ENCODE measurements at places on chromosomes 6 and 20.

DNA sequence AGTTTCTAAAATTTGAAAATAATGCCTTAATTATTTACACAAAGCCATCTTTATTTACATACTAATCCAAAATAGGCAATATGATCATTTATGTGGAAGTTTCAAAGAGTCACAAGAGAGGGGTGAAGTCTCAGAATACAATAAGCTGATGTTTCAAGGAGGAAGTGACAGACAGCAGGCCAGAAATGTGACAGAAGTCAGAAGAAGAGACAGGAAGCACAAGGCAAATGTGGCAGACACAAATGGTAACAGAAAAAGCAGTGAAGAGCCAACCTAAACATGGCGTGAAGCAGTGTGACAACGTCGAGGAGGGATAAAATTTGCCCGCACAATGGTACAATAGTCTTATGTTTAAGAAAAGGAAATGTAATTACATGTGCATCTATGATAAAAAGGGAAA, 59.8 kb downstream of the SHPRH start:
- no peaks in the 10 kb centered on the region for H3K4me1 ChIP-seq
- no peak overlapping the region for H3K27ac ChIP-seq
- H3K27me3 ChIP-seq: no peaks in the 10 kb centered on the region

DNA sequence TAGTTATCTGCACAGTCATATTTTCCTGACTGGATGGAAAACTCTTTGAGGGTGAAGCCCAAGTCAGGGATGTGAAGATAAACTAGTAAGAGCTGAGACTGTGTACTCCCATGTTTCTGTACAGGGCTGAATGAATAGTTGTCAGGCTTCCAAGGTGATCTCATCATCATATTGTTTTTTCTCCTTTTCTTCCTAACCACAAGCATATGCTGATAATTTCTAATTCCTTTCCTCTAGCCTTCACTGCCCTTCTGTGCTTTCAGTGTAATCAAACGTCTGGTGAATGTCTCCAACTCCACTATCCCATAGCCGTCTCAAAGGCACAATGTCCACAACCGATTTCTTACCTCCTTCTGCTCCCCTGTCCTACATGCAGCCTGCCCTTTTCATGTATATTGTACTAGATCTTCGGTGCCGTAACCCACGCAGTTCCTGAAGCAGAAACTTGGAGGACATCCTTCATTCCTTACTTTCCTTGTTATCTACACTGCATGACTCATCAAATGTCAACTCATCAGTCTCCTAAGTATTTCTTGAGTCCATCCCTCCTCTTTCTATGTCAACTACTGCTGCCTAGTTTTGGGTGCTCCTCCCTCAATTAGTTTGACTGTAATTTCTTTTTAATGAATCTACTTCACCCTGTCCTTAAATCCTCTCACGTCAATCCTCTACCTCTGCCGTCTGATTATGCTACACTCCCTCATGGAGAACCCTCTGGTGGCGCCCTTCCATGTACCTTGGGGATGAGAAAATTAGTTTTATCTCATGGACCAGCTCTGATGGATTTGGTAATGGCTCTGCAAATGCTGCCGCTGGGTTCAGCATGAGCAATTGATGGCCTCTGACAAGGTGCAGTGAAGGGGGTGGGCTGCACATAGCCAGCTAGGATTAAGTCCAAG, 21.9 kb downstream of the NCOA7 start:
- H3K4me3 ChIP-seq: peak overlapping the region; percentile 10
- no peaks in the 10 kb centered on the region for H3K27me3 ChIP-seq
- no peak overlapping the region for H3K27ac ChIP-seq

DNA sequence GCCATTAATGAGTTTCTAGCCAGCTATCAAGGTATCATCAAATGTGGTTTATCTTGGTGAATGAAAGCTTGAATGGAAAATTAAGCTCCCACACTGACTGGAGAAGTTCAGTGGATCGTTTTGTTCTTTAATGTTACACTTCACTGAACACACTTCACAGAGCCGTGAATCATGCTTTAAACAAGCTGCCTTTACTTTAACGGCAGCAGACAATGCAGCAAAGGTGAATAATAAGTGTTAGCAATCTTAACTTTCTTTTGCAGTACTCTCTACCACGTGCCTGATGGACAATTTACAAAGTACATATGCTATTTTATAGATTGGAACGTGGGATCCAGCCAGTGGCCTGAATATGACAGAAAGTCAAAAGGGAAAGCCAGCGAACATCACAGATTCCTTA, 424.5 kb downstream of the GRIK2 start:
- H3K27me3 ChIP-seq: no peaks in the 10 kb centered on the region
- H3K4me1 ChIP-seq: no peaks in the 10 kb centered on the region
- H3K36me3 ChIP-seq: no peaks in the 10 kb centered on the region
- no peak overlapping the region for H3K4me3 ChIP-seq

GRCh38 chr20:41783423-41784208, 165.4 kb upstream of the CHD6 start:
- H3K4me1 ChIP-seq: no peaks in the 10 kb centered on the region
- no peak for DNase-seq
- H3K27ac ChIP-seq: no peak overlapping the region
- no peak overlapping the region for H3K4me3 ChIP-seq

- no peak overlapping the region for H3K27ac ChIP-seq
- no peaks in the 10 kb centered on the region for H3K4me1 ChIP-seq
- no peak overlapping the region for H3K4me3 ChIP-seq
Observed at GRCh38 chr20:56809668-56810067, 180.6 kb downstream of the TFAP2C start.

- DNase-seq: no peak
- H3K27me3 ChIP-seq: no peaks in the 10 kb centered on the region
- H3K4me3 ChIP-seq: no peak overlapping the region
- no peak overlapping the region for H3K27ac ChIP-seq
Observed at GRCh38 chr6:125872259-125872921, 81.6 kb downstream of the NCOA7 start.

- H3K27ac ChIP-seq: no peak overlapping the region
- no peaks in the 10 kb centered on the region for H3K27me3 ChIP-seq
- no peak for DNase-seq
Observed at GRCh38 chr6:49401063-49401462, 62.0 kb downstream of the MMUT start.

GRCh38 chr6:170279977-170280688, 10.7 kb downstream of the DLL1 start:
- peaks cover 2% of the 10 kb centered on the region for H3K36me3 ChIP-seq
- no peaks in the 10 kb centered on the region for H3K4me1 ChIP-seq
- no peaks in the 10 kb centered on the region for H3K27me3 ChIP-seq
- no peak for DNase-seq
- peak overlapping the region; percentile 57 for H3K4me3 ChIP-seq
- H3K27ac ChIP-seq: no peak overlapping the region

DNA sequence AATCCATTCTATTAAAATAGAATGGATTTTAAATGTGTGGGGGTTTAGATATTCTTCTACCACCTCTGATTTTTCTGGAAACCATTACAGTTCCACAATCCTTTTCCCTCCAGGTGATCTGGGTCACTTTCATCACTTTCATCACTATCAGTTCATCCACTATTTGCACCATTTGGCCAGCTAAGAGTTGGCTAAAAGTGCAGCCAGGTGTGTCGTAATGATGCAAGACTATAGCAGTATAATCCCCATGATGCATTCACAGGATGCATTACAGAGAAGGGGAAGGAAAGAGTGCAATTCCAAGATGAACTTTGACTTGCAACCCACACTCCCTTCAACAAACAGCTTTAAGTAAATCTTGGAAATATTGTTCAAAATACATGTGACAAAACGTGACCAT, 4.9 kb downstream of the FUCA2 start:
- H3K27ac ChIP-seq: no peak overlapping the region
- no peak overlapping the region for H3K4me3 ChIP-seq
- DNase-seq: no peak
- peaks cover 12% of the 10 kb centered on the region for H3K4me1 ChIP-seq

DNA sequence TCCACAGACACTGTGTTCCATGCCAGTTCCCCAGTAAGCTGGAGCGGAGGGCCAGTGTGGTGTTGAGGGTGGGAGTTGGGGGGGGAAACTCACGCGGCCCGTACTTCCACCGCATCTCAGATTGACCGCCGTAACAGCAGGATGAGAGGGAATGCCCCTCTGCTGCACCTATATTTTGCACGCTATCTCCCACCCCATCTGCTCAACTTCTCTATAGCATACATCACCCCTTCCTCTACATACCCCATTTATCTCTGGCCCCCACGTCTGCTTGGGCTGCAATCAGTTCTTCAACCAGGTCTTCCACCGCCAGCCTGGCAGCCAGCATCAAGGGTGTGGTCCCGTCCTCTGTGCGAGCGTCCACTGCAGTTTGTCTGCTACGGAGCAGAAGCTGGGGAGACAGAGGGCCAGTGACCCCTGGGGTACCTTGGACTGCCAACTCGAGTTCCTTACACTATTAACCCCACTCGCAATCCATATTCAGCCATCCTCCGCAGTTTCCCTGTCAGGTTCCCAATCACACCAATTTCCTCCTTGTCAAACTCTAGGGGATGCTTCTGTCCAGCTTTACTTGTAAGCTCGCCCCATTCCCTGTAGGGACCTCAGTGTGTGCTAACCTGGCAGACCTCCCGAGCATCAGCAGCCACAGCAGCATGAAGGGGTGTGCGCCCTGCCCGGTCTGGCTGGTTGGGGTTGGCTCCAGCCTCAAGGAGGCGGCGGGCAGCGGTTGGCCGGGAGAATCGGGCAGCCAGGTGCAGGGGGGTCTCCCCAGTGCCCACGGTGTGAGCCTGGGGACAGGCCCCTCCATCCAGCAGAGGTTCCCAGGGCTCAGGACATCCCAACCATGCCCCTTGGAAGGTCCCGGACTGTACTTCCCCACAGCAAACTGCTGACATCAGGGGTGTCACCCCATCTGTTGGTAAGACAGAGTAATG, 4.5 kb upstream of the GPSM3 start:
- no peak for DNase-seq
- no peaks in the 10 kb centered on the region for H3K27me3 ChIP-seq
- peak overlapping the region; percentile 98 for H3K27ac ChIP-seq
- H3K36me3 ChIP-seq: no peaks in the 10 kb centered on the region
- H3K4me3 ChIP-seq: peak overlapping the region; percentile 96

DNA sequence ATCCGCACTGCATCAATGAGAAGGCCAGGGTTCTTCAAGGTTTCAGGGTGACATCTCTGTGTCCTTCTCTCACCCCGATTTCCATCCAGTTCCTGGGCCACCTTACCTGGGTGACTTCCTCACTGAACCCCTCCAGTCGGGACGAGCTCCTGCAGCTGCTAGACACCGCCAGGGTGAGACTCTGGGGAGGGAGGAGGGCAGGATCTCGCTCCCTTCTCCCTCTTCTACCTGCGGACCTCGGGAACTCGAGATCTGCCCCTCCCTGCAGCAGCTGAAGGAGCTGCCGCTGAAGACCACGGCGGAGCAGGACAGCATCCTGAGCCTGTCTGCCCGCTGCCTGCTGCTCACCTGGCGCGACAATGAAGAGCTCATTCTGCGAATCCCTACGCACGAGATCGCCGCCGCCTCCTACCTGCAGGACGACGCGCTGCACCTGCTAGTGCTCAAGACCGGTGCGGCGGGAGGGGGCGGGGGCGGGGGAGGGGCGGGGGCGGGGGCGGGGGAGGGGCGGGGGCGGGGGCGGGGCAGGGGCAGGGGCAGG, 7.5 kb downstream of the CCM2L start:
- peaks cover 3% of the 10 kb centered on the region for H3K27me3 ChIP-seq
- H3K4me1 ChIP-seq: peaks cover 6% of the 10 kb centered on the region
- no peak overlapping the region for H3K27ac ChIP-seq

DNA sequence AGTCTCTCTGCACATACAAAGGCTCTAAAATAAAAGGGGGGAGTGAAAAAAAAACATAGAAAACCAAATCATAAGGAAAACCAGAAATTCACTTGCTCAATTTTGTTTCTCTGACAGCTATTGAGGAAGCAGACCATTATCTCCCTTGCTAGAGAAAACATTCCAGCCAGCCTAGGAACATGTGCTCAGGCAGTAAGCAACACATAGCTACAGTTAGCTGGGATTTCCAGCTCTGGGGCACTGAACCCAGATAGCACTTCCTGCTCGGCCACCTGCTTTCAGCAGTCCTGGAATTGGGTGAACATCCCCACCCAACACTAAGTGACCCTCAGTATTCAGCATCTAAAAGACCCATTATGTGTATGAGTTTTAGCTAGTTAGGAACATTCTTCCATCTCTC, 61.3 kb downstream of the TNFRSF21 start:
- no peaks in the 10 kb centered on the region for H3K4me1 ChIP-seq
- no peak overlapping the region for H3K4me3 ChIP-seq
- no peak overlapping the region for H3K27ac ChIP-seq
- no peak for DNase-seq
- no peaks in the 10 kb centered on the region for H3K27me3 ChIP-seq

DNA sequence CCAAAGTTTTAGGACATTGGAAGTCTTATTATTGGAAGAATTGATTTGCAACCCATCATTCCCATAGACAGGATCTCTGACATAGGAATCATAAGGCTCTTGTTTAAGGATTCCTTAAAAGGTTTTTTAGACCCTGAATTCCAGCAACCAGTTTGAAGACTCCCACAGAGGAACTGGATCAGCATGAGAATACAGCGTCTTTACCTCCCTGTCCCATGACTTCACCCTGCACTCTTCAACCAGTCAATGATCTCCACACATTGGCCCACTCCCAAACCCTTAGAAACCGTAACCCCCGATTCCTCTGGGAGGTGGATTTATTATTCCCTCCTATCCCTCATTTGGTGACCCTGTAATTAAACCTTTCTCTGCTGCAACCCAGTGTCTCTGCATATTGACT, 150.7 kb upstream of the PLCB4 start:
- no peak overlapping the region for H3K4me3 ChIP-seq
- no peaks in the 10 kb centered on the region for H3K36me3 ChIP-seq
- DNase-seq: no peak
- no peaks in the 10 kb centered on the region for H3K27me3 ChIP-seq
- no peaks in the 10 kb centered on the region for H3K4me1 ChIP-seq
- H3K27ac ChIP-seq: no peak overlapping the region

DNA sequence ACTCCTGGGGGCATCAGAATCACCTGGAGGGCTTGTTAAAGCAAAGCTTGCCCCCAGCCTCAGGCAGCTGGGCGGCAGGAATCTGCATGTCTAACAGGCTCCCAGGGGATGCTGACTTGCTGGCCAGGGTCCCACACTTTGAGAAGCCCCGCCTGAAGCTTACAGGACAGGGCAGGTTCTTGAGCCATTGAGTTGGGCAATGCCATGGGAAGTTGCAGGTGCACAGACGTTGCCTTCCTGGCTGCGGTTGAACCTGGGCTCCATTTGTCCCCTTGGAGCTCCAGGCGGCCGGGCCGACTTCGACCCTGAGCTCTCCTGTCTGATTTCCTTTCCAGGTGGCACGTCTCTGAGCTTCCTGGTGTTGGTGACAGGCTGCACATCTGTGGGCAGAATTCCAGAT, 46.8 kb downstream of the SYNJ2 start:
- H3K36me3 ChIP-seq: no peaks in the 10 kb centered on the region
- peaks cover 57% of the 10 kb centered on the region for H3K4me1 ChIP-seq
- no peaks in the 10 kb centered on the region for H3K27me3 ChIP-seq
- DNase-seq: no peak

GRCh38 chr6:132316970-132317369, 84.3 kb downstream of the MOXD1 start:
- no peak overlapping the region for H3K27ac ChIP-seq
- DNase-seq: no peak
- H3K27me3 ChIP-seq: no peaks in the 10 kb centered on the region

GRCh38 chr20:1810572-1810925, 84.7 kb upstream of the SIRPA start:
- peak overlapping the region; percentile 82 for H3K27ac ChIP-seq
- no peak overlapping the region for H3K4me3 ChIP-seq
- peaks cover 67% of the 10 kb centered on the region for H3K4me1 ChIP-seq
- no peaks in the 10 kb centered on the region for H3K27me3 ChIP-seq
- no peaks in the 10 kb centered on the region for H3K36me3 ChIP-seq

GRCh38 chr6:94953867-94954631, 623.3 kb upstream of the MANEA start:
- no peaks in the 10 kb centered on the region for H3K36me3 ChIP-seq
- no peaks in the 10 kb centered on the region for H3K27me3 ChIP-seq
- H3K4me3 ChIP-seq: no peak overlapping the region
- no peak overlapping the region for H3K27ac ChIP-seq

Measured in thoracic aorta (tissue), 2 donors.